NCI-H2171 treated with DMSO at 0.1 percent for 48 hours (cell line): ENCODE measurements at places on chromosomes 5 and 9.

DNA sequence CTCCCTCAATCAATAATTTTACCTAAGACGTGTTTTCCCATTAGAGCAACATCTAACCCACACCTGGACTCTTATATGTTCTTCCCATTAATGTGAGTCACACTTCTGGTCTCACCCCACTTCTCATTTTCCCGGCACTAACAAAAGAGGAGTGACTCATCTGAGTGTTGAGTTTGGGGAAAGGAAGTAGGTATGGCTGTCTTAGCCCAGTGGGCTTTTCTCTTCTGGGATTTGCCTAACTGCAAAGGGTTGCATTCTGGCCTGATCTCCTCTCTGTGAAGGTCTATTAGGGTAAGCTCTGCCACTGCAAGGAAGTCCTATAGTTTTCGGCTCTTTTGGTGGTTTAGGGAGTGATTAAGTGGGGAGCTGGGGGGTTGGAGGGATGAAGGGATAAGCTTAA, 195.6 kb downstream of the KIAA0825 start:
- no peak for DNase-seq

- peak; percentile 52 for DNase-seq
Observed at GRCh38 chr5:143968071-143968878, 156.3 kb downstream of the HMHB1 start.

DNA sequence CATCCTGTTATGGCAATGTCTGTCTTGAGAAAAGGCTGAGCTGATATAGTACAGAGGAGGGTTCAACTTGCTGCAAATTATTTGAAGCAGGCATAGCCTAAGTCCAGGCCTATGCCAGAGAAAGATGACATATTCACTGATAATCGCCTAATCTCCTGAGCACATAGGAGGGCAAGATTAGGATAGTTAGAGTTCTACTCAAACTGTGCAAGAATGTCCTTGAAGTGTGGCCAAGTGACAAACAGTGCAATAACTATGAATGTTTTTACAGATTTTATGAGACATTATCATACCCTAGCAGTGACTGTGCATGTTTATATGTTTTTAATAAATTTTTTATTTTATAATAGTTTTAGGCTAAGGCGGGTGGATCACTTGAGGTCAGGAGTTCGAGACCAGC, 96.2 kb downstream of the TSSK1B start:
- DNase-seq = no peak

DNA sequence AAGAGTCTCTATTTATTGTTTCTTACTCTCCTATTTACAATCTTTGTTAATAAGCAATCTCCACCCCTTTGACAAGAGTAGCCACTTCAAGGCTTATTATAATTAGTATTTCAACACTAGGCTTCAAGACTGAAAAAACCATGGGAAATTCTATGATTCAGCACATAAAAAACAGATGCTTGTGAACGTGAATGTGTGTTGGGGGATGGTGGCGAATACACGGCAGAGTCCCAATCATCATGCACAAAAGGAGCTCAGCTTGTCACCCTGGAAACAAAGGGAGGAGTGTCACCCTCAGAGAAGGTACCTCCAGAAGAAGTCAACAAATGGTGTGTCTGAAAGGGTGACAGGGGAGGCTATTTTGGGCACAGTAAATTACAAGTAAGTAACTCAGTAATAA, 157.2 kb upstream of the RETREG1 start:
- DNase-seq = peak; percentile 38

GRCh38 chr5:75690669-75691068, 26.6 kb downstream of the POC5 start:
- DNase-seq = no peak

DNA sequence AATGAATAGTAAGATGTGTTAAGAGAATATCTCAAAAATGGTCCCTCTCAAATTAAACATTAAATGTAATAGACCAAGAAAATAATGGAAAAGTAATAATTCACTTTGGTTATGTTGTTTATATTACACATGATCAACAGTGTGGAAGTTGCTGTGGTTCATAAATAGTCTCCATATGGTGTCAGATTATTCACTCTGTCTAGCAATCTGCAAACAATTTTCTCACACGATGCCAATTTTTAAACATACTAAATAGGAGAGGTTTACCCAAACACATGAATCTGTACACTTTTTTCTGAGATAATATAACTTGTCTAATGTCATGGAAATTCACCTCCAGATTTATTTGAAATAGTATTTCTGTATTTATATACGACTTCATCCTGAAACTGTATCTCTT, 217.4 kb upstream of the FBXL7 start:
- peak; percentile 58 for DNase-seq
